ENCODE measurements at places on chromosomes 16 and 17.

DNA sequence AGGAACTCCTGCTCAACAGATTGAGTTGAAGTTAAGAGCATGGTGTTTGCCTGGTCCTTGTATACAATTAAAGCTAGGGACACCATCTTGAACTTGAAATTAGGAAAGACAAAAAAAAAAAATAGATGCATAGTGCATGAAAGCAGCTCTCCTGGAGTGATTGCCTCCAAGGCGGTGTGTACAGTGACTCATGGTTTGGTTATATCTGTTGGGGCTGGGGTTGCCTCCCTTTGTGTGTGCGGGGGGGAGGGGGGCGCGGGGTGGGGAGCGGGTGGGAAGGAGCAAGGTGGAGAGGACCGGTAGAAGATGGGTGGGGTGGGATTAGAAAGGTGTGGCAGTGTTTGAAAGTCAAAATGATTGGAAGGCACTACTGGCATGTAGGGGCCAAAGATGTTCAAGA is 3.4 kb downstream of the TMED6 start:
- DNase-seq: no peak

DNA sequence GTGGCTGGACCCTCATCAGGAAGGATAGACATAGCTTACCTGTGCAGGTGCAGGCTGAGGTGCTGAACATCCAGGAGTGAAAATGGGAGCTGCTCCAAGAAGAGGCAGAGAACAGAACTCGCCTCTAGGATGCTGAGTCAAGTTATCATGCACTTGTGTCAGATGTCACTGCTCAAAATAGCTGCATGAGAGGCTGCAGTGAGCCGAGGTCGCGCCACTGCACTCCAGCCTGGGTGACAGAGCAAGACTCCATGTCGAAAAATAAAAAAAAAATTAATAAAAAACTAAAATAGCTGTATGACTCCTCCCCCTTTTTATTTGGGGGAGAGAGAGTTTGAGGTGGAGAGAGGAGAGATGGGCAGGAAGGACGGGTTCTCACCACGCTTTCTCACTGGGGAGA is 148.8 kb downstream of the FOXL1 start:
- DNase-seq: no peak

GRCh38 chr17:4304417-4305027 is 40.7 kb upstream of the ANKFY1 start:
- no peak for DNase-seq

DNA sequence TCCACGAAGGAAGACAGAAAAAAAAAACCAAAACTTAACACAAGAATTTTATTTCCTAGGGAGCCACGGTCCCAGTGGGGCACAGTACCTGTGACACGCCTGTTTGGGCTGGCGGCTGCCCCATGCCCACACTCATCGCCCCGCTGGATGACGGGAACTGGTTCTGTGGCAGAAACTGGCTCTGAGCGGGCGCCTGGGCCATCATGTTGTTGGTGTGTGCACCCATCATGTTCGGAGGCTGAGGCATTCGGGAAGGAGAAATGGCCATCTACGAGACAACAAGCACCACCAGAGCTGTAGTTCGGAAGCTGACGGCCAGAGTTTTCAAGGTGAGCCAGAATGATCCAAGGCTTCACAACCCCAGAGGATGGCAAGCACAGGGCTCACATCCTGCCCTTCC is 56.3 kb upstream of the TRAP1 start:
- no peak for DNase-seq

DNA sequence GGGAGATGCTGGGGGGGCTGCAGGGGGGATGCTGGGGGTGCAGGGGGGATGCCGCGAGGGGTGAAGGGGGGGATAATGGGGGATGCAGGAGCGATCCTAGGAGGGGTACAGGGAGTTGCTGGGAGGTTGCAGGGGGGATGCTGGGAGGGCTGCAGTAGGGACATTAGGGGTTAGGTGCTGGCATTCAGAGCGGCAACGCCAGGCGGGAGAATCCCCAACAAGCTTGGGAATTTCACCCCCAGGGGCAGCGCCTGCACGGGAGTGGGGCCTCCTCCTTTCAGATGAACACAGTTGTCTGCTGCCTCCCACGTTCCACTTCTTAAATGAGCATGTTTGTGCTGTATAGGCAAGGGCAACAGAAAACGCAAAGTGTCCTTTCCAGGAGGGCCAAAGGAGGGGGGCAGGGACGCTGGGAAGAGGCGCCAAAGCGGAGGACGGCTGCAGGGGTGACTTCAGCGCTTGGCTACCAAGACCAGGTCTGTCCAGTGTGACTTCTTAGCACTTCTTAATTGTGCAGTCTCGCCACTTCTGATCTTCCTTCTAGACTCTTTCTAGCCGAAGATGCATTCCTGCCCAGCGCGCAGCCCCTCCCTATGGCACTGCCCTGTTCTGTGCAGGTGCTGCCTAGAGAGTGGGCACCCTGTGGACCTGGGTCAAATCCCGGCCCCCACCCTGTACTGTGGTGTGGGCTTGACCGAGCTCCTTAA is 2.0 kb upstream of the SLC6A4 start:
- no peak for DNase-seq

GRCh38 chr16:10517868-10518267 is 62.5 kb downstream of the EMP2 start:
- no peak for DNase-seq

- DNase-seq: no peak
Observed at GRCh38 chr16:57889522-57889921, 81.4 kb downstream of the CNGB1 start.

GRCh38 chr16:55853114-55853513 is 20.2 kb upstream of the CES1 start:
- peak; percentile 53 for DNase-seq

DNA sequence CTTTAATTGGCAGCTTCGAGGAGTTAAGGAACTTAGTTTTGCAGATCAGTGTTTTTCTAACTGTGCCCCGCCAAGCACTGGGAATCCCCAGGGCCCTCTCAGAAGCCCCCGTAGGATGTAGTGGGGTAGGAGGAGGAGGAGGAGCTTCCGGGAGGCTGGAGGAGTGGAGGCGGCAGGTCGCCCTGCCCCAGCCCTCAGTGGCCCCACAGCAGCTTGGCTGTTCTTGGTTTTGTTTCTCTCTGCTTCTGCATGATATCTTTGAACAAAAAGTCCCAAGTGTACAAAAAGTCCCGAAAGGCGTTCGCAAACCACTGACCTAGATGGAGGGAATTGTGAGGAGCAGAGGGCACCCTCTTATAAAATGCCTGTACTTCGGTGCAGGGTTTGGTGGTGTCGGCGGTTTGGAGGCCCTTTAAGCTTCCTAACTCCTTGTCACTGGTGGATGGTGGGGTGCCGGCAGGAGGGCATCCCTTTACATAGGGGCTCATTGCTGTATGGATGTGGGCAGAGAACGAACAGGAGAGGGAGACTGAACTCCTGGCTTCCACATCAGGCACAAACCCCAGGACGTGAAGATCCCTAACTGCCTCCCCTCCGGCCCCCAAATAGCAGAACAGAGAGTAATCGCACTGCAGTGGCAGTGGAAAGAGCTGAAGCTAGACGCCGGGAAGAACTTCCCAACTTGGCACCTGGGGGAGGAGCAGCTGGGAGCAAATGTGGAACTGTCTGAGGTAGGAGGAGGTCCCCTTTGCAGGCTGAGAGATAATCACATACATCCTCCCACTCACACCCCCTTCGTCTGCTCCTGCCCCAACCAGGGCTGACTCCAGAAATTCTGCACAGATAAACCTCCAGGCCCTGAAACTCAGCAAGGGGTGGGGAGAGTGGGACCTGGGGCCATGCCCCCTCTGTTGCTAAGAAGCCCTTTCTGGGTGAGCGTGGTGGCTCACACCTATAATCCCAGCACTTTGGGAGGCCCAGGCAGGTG is 20.1 kb downstream of the EPOP start:
- no peak for DNase-seq

GRCh38 chr17:75346906-75347305 is 57.7 kb upstream of the SLC25A19 start:
- DNase-seq: no peak

GRCh38 chr16:84562174-84562815 is 55.6 kb downstream of the COTL1 start:
- DNase-seq: no peak

Measured in MG63 (cell line).